HT1080 (cell line): ENCODE measurements at places on chromosomes 5 and 9. TPM values are rescaled to one million over a fixed set of nuclear protein-coding genes. Genes with fewer than 3 reads are reported as not detected.

Gene SCGB3A2
- total RNA-seq = not detected in 2 replicates

DNA sequence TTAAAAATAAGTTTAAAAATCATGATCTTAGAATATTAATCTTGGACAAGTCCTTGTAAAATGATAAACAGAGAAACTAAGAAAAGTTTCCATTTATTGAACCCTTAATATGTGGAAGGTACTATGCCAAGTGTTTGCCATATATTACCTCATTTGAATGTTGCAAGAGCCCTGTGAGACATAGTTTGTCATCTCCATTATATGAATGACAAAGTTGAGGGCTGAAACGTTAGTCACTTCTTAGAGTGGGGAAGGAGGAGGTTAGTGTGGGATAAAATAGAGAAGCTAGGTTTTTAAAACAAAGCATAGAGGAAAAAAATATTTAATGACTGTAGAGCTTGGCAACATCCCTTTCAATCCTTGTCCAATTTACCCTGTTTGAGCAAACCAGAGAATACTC, 2.0 kb downstream of the TNC start:
- DNase-seq = peak; percentile 84

DNA sequence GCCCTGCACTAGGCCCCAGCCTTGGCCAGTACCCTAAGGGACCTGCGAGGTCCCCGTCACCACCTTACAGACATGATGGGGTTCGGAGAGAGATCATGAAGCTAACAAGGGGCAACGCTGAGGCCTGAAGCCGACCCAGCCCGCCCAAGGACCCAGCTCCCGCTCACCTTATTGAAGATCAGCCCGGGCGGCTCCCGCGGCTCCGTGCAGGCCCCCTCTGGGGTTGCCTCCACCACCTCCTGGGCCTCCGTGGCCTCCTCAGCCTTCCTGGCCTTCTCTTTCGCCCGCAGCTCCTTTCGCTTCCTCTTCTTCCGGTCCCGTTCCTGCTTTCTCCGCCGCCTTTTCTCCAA, 3.6 kb downstream of the SURF6 start:
- no peak for DNase-seq

DNA sequence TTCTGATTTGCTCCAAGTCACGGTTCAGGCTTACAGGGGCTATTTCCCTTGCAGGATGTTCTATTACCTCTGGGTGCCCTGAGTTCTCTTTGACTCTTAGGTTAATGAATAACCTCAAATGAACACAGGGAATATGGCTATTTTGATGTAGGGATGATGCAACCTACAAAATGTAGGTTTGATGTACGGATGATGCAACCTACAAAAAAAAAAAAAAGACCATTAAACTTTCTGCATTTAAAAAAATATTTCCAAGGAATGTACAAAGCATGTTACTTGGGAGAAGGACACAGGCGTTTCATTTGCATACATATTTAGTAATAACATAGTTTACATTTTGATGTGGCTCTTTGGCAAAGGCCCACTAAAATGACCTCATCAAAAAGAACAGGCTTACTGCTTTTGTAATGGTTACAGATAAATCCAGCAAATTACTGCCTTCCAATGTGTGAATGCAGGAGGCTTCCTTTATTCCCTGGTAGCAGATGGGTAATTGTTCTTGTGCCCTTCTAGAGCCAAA, 36.3 kb downstream of the ZNF474 start:
- DNase-seq = no peak
